MCF 10A (cell line): ENCODE measurements at places on chromosomes 13 and 19.

DNA sequence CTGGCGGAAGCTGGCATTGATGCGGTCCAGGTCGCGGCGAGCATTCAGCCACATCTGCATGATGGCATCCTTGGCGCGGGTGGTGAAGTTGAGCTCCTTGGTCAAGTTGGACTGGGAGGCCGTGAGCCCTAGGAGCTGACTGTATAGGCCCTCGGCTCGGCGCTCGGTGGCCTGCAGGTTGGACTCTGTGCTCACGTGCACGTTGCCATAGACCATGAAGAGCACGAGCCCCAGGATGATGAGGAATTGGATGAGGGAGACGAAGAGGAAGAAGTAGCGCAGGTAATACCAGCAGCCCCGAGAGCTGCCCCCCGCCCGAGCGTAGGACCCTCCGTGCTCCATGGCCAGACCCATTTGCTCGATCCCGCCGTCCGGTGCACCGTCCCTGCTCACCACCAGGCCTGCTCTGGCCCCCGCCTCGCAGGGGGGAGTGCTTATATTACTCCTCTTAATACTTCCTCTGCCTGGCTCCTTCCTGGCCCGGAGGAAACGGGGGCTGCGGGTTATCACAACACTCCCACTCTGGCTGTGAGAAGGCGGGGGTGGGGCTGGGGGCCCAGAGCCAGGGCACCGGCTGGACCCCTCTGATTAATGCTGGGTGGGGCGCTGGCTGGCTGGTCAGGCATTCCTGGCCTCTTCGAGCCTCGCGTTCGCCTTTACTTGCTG lies at the start of gene PLVAP:
PLVAP (minus strand) TSS at position 408 of the 666 bp plus-strand sequence; CDS start at position 354, 54 bp downstream.
- DNase-seq = no peak

- peak; percentile 51 for DNase-seq
Measured at GRCh38 chr19:21143854-21144253, 2.0 kb downstream of the ZNF431 start.

- no peak for DNase-seq
Measured at GRCh38 chr13:75764926-75765310, 128.8 kb downstream of the LMO7 start.

- DNase-seq = no peak
Measured at GRCh38 chr19:28614634-28615545, 598.1 kb downstream of the UQCRFS1 start.

DNA sequence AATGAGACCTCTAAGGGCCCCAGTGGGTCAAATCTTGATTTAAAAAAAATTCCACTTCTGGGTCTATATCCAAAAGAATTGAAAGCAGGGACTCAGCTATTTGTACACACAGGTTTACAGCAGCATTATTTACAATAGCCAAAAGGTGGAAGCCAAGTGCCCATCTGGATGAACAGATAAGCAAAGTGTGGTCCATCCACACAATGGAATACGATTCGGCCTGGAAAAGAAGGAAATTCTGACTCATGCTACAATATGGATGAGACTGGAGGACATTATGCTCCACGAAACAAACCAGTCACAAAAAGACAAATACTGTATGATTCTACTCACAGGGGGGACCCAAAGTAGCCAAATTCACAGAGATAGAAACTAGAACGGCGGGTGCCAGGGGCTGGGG lies 76.7 kb downstream of the CACNA1A start:
- DNase-seq = no peak

DNA sequence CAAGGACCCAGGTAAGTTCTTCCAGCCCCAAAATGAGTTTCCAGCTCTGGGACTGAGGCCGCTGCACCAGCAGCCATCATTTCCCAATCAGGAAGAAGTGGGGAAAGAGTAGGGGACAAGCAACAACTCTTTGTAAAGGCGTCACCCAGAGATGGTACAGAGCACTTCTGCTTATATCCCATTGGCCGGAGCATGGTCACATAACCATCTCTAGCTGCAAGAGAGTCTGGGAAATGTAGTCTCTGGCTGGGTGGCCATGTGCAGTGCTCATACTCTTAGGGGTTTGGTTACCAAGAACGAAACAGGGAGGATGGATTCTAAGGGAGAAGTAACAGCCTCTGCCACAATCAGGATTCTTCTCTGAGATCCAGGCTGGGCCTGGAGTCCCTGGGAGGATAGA lies 26.3 kb downstream of the CKM start:
- no peak for DNase-seq

GRCh38 chr13:106473154-106473553 lies 62.3 kb downstream of the EFNB2 start:
- no peak for DNase-seq

DNA sequence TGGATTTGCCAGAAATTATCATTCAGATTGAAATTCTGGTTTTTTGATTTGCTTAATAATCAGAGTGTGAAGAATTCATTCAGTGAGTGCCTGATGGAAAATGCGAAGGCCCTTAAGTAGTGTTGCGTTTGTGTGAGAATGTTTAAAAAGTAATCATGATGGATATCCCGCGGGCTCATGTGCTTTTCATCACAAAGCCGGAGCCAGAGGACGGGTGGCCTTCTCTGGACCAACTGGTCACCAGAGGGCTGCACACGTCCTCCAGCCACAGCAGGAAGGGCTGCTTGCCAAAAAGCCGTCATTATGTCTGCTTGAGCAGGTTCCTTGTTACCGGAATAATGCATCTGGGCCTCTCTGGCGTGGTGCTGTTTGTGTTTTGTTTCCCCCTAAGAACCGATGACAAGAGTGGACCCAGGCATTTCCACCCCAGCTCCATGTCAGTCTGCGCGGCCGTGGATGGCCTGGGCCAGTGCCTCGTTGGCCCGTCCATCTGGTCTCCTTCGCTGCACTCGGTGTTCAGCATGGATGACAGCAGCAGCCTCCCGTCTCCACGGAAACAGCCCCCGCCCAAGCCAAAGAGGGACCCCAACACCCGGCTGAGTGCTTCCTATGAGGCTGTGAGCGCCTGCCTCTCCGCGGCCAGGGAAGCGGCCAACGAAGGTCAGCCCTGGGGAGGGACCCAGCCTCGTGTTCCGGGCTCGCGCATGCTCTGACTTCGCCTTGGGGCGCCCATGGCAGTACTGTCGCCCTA lies 497.7 kb downstream of the MYO16 start:
- DNase-seq = no peak

DNA sequence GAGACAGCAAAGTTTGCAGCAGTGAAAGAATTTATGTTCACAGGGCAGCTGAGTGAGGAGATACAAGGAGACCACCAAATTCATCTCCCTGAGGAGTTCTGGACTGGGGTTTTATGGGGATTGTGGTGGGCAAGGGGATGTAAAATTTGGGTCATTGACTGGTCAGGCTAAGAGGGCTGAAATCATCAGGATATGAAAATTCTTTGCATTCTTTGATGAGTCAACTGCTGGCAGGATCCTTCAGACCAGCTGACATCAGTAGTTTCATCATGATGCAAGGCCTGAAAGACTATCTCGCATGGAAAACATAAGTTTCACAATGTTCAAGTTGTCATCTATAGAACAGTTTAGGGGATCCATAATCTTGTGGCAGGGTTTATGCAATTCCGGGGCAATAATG lies 869.5 kb upstream of the PCDH9 start:
- peak; percentile 73 for DNase-seq

DNA sequence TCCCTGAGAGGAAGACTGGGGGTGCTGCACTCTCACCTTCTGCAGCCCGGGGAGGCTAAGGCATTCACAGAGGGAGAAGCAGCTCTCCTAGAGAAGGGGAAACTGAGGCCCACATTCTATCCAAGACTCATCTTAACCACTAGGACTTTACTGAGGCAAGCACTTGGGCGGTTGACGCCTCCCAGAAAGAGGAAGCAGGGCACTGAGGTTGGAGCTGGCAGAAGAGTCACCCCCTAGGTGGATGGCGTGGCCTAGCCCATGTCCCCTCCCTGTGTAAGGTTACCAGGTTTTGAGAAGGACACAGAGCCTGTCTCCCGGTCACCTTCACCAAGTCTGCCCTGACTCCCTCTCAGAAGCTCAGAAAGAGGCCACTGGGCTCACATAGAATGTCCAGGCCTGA lies 2.7 kb downstream of the S1PR2 start:
- no peak for DNase-seq

- DNase-seq = no peak
Measured at GRCh38 chr19:40213882-40214570, 4.2 kb downstream of the TTC9B start.

GRCh38 chr13:109725297-109725696 lies 61.1 kb downstream of the IRS2 start:
- DNase-seq = no peak

- DNase-seq = peak; percentile 42
Measured at GRCh38 chr13:72808917-72809500, 27.1 kb downstream of the PIBF1 start.

GRCh38 chr13:42735010-42735409 lies 46.4 kb upstream of the FAM216B start:
- DNase-seq = no peak

DNA sequence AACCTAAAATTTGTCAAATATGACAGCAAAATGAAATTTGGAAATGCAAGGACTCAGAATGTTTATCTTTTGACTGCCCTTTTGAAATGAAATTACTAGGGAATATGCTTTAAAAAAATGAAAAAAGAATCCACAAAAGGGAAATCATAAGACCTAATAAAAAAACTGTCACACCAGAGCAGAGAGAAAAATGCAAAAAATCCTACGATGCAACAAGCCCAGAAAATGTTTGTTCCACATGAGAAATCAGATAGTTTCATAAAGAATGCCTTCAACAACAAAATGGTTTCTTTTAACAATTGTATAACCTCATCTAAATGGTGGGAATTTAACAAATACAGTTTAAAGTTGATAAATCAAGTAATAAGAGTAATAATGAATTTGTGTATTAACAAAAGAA lies 8.0 kb downstream of the LPAR6 start:
- no peak for DNase-seq

GRCh38 chr19:55528030-55528803 lies 8.7 kb downstream of the SBK2 start:
- no peak for DNase-seq

- peak; percentile 87 for DNase-seq
Measured at GRCh38 chr13:98509271-98510155, 67.4 kb downstream of the STK24 start.

DNA sequence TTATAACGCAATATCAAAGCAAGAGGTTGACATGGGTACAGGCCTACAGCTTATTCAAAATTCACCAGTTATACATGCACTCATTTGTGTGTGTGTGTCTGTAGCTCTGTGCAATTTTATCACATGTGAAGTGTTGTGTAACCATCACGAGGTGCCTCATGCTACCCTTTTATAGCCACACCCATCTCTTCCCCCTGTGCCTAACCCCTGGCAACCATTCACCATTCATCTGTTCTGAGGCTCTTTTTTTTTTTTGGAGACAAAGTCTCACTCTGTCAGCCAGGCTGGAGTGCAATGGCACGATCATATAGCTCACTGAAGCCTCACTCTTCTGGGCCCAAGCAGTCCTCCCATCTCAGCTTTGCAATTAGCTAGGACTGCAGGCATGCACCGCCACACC lies 78.4 kb downstream of the DPF1 start:
- peak; percentile 27 for DNase-seq

GRCh38 chr13:71306821-71307220 lies 560.2 kb downstream of the DACH1 start:
- DNase-seq = no peak

GRCh38 chr19:3053218-3053621 lies 9.1 kb downstream of the TLE5 start:
- no peak for DNase-seq
